ENCODE measurements at places on chromosomes 12 and 14. TPM values are rescaled to one million over a fixed set of nuclear protein-coding genes. Genes with fewer than 3 reads are reported as not detected.
A peak's percentile ranks its signal among the peaks of the same experiment; 100 is the strongest.

- no peaks in the 10 kb centered on the region for H3K27me3 ChIP-seq
- H3K36me3 ChIP-seq = no peaks in the 10 kb centered on the region
- H3K4me1 ChIP-seq = no peaks in the 10 kb centered on the region
- no peak overlapping the region for H3K4me3 ChIP-seq
- no peak for DNase-seq
- H3K27ac ChIP-seq = no peak overlapping the region
These were observed 344.9 kb downstream of the FSCB start for GRCh38 chr14:44162197-44162596.

Gene PAH
- not detected for total RNA-seq

DNA sequence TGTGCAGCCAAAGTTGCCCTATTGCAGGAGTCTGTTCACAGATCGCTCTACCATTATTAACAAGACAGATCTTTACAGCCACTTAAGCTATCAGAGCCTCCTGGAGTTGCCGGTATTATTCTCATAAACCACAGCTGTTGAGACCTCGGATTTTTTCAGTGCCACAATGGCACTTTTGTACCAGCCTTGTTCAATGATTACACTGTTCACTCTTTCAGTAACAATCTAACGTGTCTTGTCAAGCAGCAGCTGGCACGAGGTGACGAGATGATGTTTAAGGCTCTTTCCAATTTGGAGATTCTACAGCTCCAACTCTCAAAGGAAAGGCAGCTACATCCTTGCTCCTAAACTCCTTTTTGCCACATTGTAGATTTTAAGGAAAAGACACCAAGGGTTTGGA, 30.7 kb downstream of the LRIG3 start:
- H3K27ac ChIP-seq = no peak overlapping the region
- H3K4me3 ChIP-seq = no peak overlapping the region
- H3K4me1 ChIP-seq = peaks cover 39% of the 10 kb centered on the region
- peaks cover 2% of the 10 kb centered on the region for H3K36me3 ChIP-seq
- no peaks in the 10 kb centered on the region for H3K27me3 ChIP-seq
- DNase-seq = no peak

GRCh38 chr12:44627387-44628166, 248.5 kb downstream of the NELL2 start:
- H3K27ac ChIP-seq = no peak overlapping the region
- no peaks in the 10 kb centered on the region for H3K4me1 ChIP-seq
- H3K36me3 ChIP-seq = no peaks in the 10 kb centered on the region
- DNase-seq = no peak
- H3K4me3 ChIP-seq = no peak overlapping the region
- no peaks in the 10 kb centered on the region for H3K27me3 ChIP-seq

GRCh38 chr12:40622246-40622838, 69.9 kb upstream of the CNTN1 start:
- no peaks in the 10 kb centered on the region for H3K4me1 ChIP-seq
- no peaks in the 10 kb centered on the region for H3K27me3 ChIP-seq
- H3K36me3 ChIP-seq = no peaks in the 10 kb centered on the region
- no peak overlapping the region for H3K4me3 ChIP-seq
- no peak for DNase-seq
- no peak overlapping the region for H3K27ac ChIP-seq

DNA sequence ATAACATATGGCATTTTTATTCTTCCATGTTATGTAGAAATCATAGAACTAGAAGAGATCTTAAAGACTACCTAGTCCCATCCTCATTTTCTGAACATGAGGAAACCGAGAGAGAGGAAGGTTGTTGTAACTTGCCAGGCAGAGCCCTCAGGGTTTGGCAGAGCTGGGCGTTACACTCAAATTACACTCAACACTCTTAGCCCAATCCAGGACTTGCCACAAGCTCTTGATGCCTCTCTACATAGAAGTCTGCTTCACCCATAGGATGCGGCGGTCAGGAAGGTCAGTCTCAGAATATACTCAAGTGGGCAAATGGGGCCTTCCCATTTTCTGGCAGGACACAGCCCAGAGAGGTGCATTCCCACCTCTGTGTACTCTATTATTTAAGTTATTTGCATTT, 208.1 kb downstream of the ZFP36L1 start:
- peaks cover 60% of the 10 kb centered on the region for H3K4me1 ChIP-seq
- H3K36me3 ChIP-seq = no peaks in the 10 kb centered on the region
- H3K27ac ChIP-seq = peak overlapping the region; percentile 90
- H3K27me3 ChIP-seq = no peaks in the 10 kb centered on the region
- H3K4me3 ChIP-seq = no peak overlapping the region
- no peak for DNase-seq

Data from vagina (tissue), 2 donors.